ENCODE measurements at places on chromosomes 3 and 15.

- DNase-seq: no peak
Observed at GRCh38 chr15:39022532-39023305, 458.1 kb upstream of the RASGRP1 start.

GRCh38 chr3:120382941-120383447 is 33.8 kb upstream of the LRRC58 start:
- DNase-seq: no peak

DNA sequence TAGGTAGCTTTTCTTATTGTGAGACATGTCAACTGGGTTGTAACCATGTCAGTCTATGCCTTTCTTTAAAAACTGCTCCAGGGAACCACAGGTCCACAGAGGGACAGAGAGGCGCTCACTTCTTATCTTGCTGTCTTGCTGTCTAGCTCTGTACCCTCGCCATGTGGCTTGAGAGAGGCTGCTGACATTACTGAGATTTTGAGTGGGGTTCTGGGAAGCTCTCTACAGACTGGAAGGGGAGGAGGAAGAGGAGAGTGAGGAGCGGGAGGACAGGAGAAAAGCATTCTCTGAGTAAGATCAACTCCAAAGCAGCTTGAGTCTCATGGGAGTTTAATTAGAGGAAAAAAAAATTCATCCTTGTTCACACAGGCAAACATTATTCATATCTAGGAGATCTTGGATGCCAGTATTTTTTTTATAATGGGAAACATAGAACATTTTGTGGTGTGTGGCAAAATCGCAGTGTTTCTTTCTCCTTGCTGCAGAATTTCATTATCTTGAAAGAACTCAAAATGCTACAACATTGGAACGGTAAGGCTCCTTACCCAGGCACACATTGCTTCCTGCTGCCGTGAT is 1037.0 kb upstream of the NR2F2 start:
- no peak for DNase-seq

DNA sequence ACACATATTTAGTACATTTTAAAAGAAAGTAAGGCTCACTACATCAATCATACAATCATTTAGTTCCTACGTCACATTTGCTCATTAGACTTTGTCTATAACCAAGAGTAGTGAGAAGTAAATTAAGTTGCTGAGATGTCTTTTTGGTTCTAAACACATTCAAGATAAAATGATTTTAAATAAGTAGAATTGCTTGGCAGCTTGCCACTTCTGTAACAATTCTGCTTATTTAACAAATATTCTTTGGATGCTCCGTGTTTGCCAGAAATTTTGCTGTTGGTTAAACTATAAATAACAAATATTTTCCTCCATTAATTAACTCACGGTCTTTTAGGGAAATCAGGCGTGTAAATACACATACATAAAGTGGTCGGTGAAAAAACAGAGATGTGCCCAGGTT is 18.3 kb downstream of the SUCNR1 start:
- no peak for DNase-seq

DNA sequence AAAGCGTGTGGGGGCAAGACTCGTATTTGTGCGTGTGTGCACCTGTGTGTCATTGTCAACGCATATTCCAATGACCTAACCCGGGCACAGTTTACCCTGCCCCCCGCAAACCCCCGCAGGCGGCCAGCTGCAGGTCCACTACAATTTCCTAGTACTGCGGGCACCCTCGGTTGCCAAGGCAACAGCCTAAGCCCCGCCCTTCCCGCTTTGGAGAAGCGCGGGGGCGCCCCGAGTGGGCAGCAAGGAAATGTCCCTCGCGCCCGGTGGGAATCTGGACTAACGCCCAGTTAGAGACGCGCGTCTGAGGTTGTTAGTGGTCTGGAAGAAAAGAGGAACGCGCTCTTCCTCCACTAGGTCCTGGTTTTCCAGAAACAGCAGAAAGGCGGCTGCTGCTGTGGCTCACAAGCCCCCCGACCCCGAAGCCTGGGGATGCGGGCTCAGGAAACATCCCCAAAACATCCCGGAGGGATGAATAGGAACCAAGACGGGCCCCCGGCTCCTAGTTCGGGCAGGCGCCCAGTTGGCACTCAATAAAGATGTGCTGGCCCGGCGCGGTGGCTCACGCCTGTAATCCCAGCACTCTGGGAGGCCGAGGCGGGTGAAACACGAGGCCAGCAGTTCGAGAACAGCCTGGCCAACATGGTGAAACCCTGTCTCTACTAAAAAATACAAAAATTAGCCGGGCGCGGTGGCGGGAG is 1.1 kb downstream of the ABHD14A start:
- DNase-seq: no peak

DNA sequence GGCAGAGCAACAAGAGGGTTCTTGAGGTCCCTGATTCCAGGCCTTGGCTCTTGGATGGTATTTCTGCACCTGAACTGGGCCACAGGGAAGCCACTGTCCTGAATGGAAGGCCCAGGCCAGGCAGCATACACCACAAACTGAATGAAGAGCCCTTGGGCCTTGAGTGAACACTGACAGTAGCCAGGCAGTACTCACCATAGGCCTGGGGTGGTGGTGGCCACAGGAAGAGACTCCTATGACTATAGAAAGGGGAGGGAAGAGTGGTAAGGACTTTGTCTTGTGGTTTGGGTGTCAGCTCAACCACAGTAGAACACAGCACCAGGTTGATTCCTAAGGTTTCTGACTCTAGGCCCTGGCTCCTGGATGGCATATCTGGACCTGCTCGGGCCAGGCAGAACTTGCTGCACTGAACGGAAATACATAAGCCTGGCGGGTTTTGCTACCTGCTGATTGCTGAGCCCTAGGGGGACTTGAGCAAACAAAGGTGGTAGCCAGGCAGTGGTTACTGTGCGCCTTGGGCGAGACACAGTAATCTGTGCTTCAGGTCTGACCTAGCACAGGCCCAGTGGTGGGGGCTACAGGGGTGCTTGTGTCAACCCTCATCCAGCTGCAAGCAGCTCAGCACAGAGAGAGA is 241.4 kb downstream of the ISL2 start:
- DNase-seq: no peak

Data from NCI-H446 treated with DMSO at 0.1 percent for 48 hours (cell line).